A549 treated with CpdA at 1 μM for 4 hours (cell line): ENCODE measurements at places on chromosomes 3 and 15. TPM values are rescaled to one million over a fixed set of nuclear protein-coding genes. Genes with fewer than 3 reads are reported as not detected.

BLM gene
- total RNA-seq: 10.9 to 14.5 TPM (median 12.9 TPM) in 5 replicates

TMEM207 gene
- total RNA-seq: not detected in 5 replicates

AHSG gene
- total RNA-seq: 0.09 to 0.12 TPM (median 0.11 TPM) in 3 of 5 replicates, not detected in the others

MOBP gene
- total RNA-seq: 0.09 to 0.25 TPM in 2 of 5 replicates, not detected in the others

ZNF280D gene
- 12.2 to 14.4 TPM (median 14.3 TPM) in 5 replicates for total RNA-seq

ABHD17C gene
- total RNA-seq: 42.0 to 48.0 TPM (median 45.9 TPM) in 5 replicates
